PC-3 (cell line): ENCODE measurements at places on chromosomes 11 and 22.

DNA sequence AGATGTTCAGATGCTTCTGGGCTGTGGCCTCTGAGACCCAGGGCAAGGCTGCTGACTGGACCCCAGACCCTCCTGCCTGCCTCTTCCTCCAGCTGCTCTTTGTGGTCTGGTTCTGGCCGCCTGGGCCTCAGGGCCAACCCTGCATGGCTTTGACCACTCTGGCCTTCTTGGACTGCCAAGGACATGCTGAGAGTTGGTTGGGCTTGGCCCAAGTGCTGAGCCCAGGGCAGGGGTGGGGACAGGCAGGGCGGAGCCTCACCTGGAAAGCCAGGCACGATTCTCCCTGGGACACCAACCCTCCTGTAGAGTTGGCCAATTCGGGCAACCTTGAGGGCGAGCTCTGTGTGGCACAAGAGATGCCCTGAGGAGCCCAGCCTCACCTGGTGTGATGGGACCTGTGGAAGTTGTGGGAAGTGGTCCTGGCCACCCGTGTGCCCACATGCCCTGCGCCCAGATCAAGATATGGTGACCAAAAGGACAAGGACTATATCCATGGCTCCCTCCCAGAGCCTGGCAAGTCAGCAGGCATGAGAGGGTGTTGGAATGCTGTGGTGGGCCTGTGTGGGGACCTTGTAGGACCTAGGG lies 11.6 kb downstream of the TANGO2 start:
- H3K4me3 ChIP-seq: no peak overlapping the region
- no peak for DNase-seq
- H3K27ac ChIP-seq: no peak overlapping the region
- H3K36me3 ChIP-seq: no peaks in the 10 kb centered on the region; the same call in 1 of the 2 replicates

GRCh38 chr22:21025266-21025665 lies 7.1 kb downstream of the SLC7A4 start:
- DNase-seq: no peak
- H3K4me3 ChIP-seq: no peak overlapping the region
- H3K36me3 ChIP-seq: no peaks in the 10 kb centered on the region
- no peaks in the 10 kb centered on the region for H3K4me1 ChIP-seq
- H3K27me3 ChIP-seq: no peaks in the 10 kb centered on the region

DNA sequence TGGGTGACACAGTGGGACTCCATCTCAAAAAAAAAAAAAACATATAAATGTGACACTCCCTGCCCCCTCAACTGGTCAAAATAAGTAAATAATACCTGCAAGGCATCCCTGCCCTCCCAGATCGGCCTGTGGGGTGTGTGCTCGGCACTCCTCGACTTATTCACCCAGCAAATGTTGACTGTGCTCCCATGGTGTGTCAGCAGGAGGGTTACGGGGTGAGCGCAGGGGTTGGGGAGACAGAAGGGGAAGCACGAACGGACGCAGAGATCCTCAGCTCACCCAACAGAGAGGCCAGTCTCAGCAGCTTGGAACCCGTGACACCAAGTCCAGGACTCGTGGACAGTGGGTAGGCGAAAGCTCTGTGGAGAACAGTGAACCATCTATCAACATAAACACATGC lies 1.6 kb upstream of the ADM2 start:
- no peak overlapping the region for H3K4me3 ChIP-seq
- no peaks in the 10 kb centered on the region for H3K36me3 ChIP-seq
- DNase-seq: no peak
- H3K27ac ChIP-seq: no peak overlapping the region

GRCh38 chr11:132137981-132138313 lies 767.5 kb downstream of the NTM start:
- no peak overlapping the region for H3K27ac ChIP-seq
- H3K27me3 ChIP-seq: no peaks in the 10 kb centered on the region
- H3K36me3 ChIP-seq: no peaks in the 10 kb centered on the region
- H3K4me1 ChIP-seq: peaks cover 15% of the 10 kb centered on the region
- DNase-seq: peak; percentile 14
- H3K4me3 ChIP-seq: no peak overlapping the region

GRCh38 chr11:40323241-40323640 lies 1136.2 kb downstream of the LRRC4C start:
- no peak overlapping the region for H3K4me3 ChIP-seq
- no peaks in the 10 kb centered on the region for H3K36me3 ChIP-seq
- H3K27ac ChIP-seq: no peak overlapping the region
- DNase-seq: no peak
- H3K27me3 ChIP-seq: no peaks in the 10 kb centered on the region
- no peaks in the 10 kb centered on the region for H3K4me1 ChIP-seq

- DNase-seq: no peak
- no peak overlapping the region for H3K27ac ChIP-seq
- H3K4me3 ChIP-seq: no peak overlapping the region
- H3K36me3 ChIP-seq: no peaks in the 10 kb centered on the region
- H3K4me1 ChIP-seq: peaks cover 60% of the 10 kb centered on the region
Observed at GRCh38 chr11:65489706-65490320, 9.0 kb upstream of the MALAT1 start.

- no peaks in the 10 kb centered on the region for H3K4me1 ChIP-seq
- no peak overlapping the region for H3K27ac ChIP-seq
- no peak overlapping the region for H3K4me3 ChIP-seq
- H3K36me3 ChIP-seq: no peaks in the 10 kb centered on the region
- no peaks in the 10 kb centered on the region for H3K27me3 ChIP-seq
Observed at GRCh38 chr11:107259811-107260221, 197.8 kb downstream of the CWF19L2 start.

- H3K4me1 ChIP-seq: peaks cover 17% of the 10 kb centered on the region
- H3K27me3 ChIP-seq: no peaks in the 10 kb centered on the region
- no peak for DNase-seq
- no peak overlapping the region for H3K4me3 ChIP-seq
- no peak overlapping the region for H3K27ac ChIP-seq
Observed at GRCh38 chr11:108732395-108732794, 67.5 kb downstream of the DDX10 start.

GRCh38 chr11:28874706-28875105 lies 766.5 kb downstream of the METTL15 start:
- no peaks in the 10 kb centered on the region for H3K36me3 ChIP-seq
- H3K27ac ChIP-seq: no peak overlapping the region
- no peaks in the 10 kb centered on the region for H3K27me3 ChIP-seq
- peak; percentile 52 for DNase-seq
- H3K4me1 ChIP-seq: peaks cover 23% of the 10 kb centered on the region

DNA sequence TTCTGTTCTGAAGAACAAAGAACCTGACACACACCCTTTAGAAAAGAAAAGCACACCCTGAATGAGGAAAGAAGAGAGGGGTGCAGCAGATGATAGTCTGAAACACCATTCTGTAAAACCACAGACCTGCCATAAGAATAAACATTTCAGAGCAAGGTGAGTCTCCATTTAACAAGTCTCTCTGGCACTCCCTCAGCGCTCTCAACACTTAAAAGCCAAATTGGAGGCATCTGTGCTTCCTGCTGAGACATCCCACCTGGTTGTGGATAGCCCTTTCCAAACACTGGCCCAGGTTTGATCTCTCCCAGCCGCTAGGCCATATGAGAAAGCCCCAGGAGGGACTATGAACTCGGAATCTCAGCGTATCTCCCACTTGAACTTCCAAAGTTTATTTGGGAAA lies 36.3 kb downstream of the ETS1 start:
- H3K4me3 ChIP-seq: no peak overlapping the region
- DNase-seq: no peak
- no peaks in the 10 kb centered on the region for H3K4me1 ChIP-seq
- no peaks in the 10 kb centered on the region for H3K36me3 ChIP-seq
- no peak overlapping the region for H3K27ac ChIP-seq

DNA sequence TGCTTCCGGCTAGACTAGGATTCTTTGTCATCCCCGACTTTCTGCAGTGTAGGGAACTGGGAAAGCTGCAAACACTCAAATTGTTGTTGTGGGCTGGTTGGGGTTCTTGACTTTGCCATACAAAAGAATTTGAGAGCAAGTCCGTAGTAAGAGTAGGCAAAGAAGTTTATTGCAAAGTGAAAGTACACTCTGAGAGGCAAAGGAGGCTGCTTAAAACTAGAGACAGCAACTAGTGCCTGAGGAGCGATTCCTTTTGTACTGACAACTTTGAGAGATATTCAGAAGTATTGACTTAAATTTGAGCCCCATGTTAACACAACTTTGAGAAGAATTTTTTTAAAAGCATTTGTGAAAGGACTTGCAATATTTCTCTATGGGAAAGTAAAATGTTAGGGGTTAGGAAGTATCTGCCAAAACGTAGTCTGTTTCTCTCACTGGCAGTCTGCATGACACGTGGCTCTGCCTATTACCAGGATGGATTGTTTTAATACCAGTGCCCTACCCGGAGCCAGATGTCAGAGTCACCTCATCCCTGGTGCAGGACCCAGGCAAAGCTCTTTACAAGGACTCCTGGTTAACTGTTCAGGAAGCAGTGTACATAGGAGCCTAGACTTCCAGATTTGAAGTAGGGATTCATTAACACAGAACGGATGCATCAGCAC lies 85.0 kb upstream of the CLPB start:
- DNase-seq: no peak
- H3K27ac ChIP-seq: no peak overlapping the region
- H3K36me3 ChIP-seq: no peaks in the 10 kb centered on the region
- peak overlapping the region; percentile 43 for H3K4me3 ChIP-seq
- no peaks in the 10 kb centered on the region for H3K4me1 ChIP-seq

DNA sequence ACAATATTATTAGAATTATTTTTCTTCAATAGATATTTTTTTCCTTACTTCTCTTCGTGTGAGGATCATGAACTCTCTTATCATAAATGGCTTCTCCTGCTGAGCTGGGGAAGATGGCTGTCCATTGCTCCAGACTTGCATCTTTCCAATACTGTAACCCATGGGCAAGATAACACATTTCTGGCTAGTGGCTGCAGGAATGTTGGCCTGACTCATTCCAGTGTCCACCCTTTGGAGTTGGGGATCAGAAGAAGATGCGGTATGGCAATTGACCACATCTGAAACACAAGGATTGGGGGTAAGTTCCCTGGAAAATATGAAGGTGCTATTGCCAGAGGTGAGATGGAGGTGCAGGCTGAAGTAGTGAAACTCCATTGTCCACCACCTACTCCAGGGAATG lies 92.8 kb downstream of the FAR1 start:
- H3K27me3 ChIP-seq: 0 out of 2 replicates have a peak, but pooled peaks cover 3% of the 10 kb centered on the region
- H3K4me3 ChIP-seq: no peak overlapping the region
- H3K27ac ChIP-seq: no peak overlapping the region
- no peaks in the 10 kb centered on the region for H3K4me1 ChIP-seq
- DNase-seq: no peak

- DNase-seq: no peak
- H3K4me1 ChIP-seq: no peaks in the 10 kb centered on the region
- H3K27ac ChIP-seq: no peak within 1 kb of the TSS
- H3K36me3 ChIP-seq: no peaks in the 10 kb centered on the region
Observed at GRCh38 chr22:25564320-25564978, at the start of gene GRK3. GRK3 (plus strand) TSS chr22:25564675; CDS start chr22:25565041, 366 bp downstream.

DNA sequence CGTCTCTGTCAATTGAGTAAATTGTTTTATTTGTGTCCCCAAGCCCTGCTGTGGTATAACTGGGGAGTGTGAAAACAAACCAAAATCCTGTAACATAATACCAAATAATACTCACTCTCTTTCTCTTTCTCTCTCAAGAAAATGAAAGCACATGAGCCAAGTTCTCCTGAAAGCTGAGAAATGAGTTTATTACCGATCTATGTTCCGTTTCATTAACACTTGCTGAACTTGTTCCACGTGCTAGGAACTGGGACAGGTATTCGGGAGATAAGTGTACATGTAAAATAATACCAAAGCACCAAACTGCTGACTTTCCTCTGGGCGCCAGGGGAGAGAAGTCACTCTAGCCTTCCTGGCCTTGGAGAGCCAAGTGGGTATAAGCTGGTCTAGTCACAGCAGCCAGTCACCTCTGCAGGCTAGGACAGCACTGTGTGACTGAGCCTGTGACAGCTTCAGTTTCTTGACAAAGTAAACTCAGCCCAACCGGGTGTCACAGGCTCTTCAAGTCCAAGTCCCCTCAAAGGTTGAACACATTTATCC lies 23.1 kb downstream of the CD6 start:
- no peak for DNase-seq
- no peak overlapping the region for H3K27ac ChIP-seq
- H3K4me1 ChIP-seq: peaks cover 11% of the 10 kb centered on the region; the same call in 1 of the 2 replicates
- H3K27me3 ChIP-seq: peaks cover 26% of the 10 kb centered on the region

- no peak overlapping the region for H3K27ac ChIP-seq
- H3K27me3 ChIP-seq: peaks cover 95% of the 10 kb centered on the region
- no peak overlapping the region for H3K4me3 ChIP-seq
- H3K4me1 ChIP-seq: no peaks in the 10 kb centered on the region
- no peaks in the 10 kb centered on the region for H3K36me3 ChIP-seq
- DNase-seq: no peak
Observed at GRCh38 chr11:120102050-120102863, 35.7 kb downstream of the TRIM29 start.

DNA sequence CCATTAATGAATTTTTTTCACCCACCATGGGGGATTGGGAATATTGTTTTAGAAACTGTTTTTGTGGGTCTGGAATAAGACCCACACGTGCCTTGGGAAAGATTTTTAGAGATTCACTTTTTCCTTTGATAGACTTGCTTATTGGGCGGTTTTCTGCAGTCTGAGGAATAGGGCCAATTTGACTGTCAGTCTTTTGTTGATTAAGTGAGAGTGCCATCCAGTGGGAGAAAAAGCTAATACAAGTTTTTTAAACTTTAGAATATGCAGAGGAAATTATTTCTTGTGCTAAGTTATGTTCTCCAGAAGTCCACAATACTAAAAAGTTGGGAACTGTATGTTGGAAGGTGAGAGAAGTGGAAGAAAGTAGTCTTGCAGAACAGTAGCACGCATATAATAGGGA lies 56.1 kb downstream of the PRMT3 start:
- no peaks in the 10 kb centered on the region for H3K4me1 ChIP-seq
- H3K36me3 ChIP-seq: no peaks in the 10 kb centered on the region; the same call in 1 of the 2 replicates
- no peak overlapping the region for H3K27ac ChIP-seq
- H3K27me3 ChIP-seq: no peaks in the 10 kb centered on the region

GRCh38 chr11:4025248-4025966 lies 69.2 kb upstream of the RRM1 start:
- H3K36me3 ChIP-seq: peaks cover 5% of the 10 kb centered on the region; the same call in 1 of the 2 replicates
- no peak overlapping the region for H3K4me3 ChIP-seq
- H3K4me1 ChIP-seq: no peaks in the 10 kb centered on the region
- no peak for DNase-seq
- no peaks in the 10 kb centered on the region for H3K27me3 ChIP-seq
- no peak overlapping the region for H3K27ac ChIP-seq

- H3K27me3 ChIP-seq: no peaks in the 10 kb centered on the region
- no peak overlapping the region for H3K4me3 ChIP-seq
- DNase-seq: no peak
- no peaks in the 10 kb centered on the region for H3K4me1 ChIP-seq
- H3K27ac ChIP-seq: no peak overlapping the region
Observed at GRCh38 chr11:26801601-26802000, 79.7 kb upstream of the SLC5A12 start.

DNA sequence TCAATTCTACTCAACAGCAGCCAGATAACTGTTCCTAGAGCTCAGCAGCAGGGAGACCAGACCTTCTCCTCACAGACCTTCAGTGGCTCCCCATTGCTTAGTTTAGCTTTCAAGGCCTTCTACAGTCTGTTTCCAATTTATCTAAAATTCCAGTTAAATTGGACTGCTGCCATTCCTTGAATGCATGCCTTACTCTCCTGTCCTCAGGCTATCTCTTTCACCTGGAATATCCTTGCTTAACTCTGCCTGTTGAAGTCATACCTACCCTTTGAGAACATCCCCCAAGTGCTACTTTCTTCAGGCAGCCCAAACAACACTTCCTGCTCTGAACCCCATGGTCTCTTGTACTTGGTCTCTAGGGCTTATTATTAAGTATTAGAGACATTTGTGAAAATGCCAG lies 120.7 kb upstream of the TENM4 start:
- DNase-seq: no peak
- H3K36me3 ChIP-seq: no peaks in the 10 kb centered on the region
- no peaks in the 10 kb centered on the region for H3K4me1 ChIP-seq
- no peak overlapping the region for H3K27ac ChIP-seq
- H3K4me3 ChIP-seq: no peak overlapping the region
- H3K27me3 ChIP-seq: no peaks in the 10 kb centered on the region

- no peaks in the 10 kb centered on the region for H3K27me3 ChIP-seq
- no peak overlapping the region for H3K4me3 ChIP-seq
- peak; percentile 74 for DNase-seq
- no peaks in the 10 kb centered on the region for H3K36me3 ChIP-seq
Observed at GRCh38 chr22:17742527-17742902, 31.8 kb downstream of the BID start.
